SK-N-MC (cell line): ENCODE measurements at places on chromosomes 13 and 19.

DNA sequence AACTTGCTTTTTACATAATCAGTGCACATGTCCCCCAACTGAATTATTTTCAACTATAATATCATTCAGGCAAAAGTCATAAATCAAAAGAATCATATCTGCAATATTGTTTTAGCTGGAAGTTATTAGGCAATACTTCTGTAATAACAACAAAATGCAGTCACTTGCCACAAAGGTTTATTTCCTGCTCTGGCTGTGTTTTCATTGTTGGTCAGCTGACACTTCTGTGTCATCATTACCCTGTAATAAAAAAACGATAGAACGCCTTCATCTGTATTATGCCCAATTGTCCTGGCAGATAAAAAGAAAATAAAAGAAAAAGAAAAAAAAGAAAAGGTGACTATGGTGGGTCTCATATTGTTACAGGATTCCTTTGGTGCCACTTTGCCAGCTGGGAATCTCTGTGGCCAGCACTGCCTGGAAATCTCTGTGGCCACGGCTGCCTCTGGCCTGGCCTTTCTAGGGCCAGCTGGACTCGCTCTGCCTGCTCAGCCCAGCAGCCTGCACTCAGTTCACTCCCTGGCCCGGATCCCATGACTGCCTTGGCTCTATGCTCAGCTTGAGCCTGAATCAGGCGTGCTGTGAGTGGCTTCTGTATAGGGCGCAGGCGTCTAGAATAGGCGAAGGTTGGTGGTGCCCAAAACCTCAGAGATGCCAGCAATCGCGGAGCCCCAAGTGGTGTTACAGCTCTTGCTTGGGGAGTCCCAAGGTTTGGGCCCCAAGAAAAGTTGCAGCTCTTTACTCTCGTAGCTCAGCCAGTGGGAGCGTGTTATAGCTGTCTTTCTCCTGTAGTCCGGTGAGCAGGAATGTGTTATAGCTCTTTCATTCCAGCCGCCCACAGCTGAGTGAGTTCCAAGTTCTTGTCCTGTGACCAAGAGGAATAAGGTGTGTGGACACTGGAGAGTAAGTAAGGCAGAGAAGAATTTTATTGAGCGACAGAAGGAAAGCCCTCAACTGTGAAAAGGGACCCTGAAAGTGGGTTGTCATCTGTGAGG is 1227.1 kb downstream of the SLITRK1 start:
- no peak for DNase-seq

- DNase-seq, result no peak
Measured at GRCh38 chr13:103100830-103101229, 34.6 kb upstream of the SLC10A2 start.

DNA sequence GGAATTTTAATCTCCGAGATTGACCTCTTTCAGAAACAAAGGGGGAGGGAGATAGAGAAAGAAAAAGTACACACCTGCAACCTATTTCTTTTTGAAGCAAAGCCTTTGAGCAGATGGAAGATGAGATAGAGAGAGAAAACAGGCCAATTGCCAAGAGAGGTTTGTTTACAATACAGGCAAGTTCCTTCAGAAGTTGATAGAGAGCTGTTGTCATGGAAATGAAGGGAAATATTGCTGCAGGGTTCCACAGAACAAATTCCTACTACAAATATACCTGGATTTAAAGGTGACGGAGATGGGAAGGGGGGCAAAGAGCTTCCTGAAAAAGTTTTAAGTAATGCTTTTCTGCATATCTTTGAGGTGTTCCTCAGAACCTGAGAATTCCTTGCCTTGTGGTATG is 388.4 kb downstream of the NDFIP2 start:
- DNase-seq, result no peak

DNA sequence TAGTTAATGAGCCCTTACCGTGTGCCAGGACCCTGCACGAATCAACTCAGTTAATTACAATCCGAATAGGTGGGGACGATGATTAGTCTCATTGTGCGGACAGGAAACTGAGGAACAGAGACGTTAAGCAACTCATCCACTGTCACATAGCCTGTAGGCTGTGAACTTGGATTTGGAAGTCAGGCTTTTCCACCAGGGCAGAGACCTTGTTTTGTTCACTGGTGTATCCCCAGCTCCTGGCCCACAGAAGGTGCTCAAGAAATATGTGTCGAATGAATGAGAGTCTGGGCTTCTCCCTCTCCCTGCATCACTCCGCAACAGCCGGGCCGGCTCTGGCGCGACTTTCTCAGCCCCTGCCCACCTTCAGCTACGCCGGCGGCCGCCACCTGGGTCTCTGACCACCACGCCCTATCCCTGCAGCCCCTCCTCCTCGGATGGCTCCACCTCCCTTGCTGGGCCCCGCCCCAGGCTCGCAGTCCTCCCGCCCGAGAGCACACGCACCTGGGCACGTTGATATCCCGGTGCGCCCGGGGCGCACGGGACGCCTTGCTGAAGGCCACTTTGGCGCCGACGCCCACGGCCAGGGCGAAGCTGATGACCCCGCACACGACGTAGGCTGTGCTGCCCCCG is 1.3 kb downstream of the SHISA7 start:
- DNase-seq, result no peak

DNA sequence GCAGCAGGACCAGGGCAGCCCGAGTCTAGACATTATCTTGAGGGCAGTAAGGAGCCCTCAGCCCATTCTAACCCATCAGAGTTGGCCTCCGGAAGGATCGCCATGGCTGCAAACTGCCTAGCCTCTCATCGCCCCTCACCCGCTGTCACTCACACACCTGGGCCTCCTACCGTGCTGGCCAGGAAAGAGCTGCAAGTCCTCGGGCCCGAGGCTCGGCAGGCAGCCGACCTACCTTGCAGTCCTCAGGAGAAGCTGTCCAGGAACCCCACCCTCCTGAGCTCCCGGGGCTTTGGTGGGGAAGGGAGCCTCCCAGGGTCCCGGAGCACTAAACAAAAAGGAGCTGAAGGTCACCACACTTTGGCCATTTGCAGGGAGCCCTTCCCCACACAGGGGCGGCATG is 46.8 kb downstream of the CCNE1 start:
- DNase-seq, result no peak
